LHCN-M2 (cell line): ENCODE measurements at places on chromosomes 13 and 19.
A peak's percentile ranks its signal among the peaks of the same experiment; 100 is the strongest.

DNA sequence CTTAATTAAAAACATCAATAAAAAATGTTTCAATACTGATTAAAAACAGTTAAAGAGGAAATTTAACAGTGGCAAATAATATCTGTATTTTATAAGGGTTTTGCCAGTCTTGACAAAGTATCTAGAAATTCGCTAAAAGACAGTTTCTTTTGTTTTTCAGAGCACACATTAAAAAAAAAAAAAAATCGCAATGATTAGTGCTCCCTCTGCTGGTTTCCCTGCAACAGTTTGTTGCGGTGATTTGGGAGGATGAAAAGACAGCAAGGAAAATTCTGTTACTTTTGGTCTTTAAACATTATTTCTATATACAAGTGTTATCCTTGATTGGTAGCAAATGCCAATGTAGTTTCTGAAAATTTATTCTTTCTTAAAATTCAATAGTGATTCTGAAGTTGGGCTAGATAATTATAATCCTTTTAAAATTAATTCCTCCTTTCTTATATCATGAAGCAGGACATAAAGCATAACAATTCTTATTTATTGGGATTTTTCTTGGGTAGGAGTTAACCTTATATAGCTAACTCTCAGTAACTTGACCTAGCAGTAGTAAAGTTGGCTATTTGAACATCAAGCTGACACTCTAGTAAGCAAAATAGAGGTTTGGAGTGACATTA, 23.1 kb upstream of the SPRY2 start:
- DNase-seq = peak; percentile 46

- no peak for DNase-seq
Observed at GRCh38 chr13:98195054-98195791, 18.2 kb upstream of the RNF113B start.

GRCh38 chr19:35751839-35752745, 3.7 kb downstream of the LIN37 start:
- no peak for DNase-seq

- DNase-seq = no peak
Observed at GRCh38 chr13:111269508-111269907, 50.9 kb upstream of the TEX29 start.

DNA sequence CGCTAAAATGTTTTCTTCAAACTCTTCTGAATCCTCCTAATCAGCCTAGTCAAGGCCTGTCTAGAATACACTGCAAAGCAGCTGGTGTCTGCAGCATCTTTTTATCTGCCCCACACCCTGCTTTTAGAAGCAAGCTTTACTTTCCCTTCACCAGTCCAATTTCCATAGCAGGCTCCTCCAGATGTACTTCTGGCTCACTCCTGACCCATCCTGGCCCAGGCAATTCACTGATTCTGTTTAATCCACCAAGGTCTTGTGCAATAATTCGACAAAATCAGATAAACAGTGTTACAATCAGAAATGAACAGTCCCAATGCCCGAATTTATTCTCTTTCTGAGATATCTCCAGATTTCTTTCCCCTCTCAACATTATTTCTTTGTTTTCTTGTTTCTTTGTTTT, 415.2 kb upstream of the SGCG start:
- DNase-seq = no peak

- DNase-seq = peak; percentile 56
Observed at GRCh38 chr19:49712397-49712859, 21.5 kb downstream of the CPT1C start.

- no peak for DNase-seq
Observed at GRCh38 chr13:94968757-94969086, 256.4 kb upstream of the SOX21 start.

DNA sequence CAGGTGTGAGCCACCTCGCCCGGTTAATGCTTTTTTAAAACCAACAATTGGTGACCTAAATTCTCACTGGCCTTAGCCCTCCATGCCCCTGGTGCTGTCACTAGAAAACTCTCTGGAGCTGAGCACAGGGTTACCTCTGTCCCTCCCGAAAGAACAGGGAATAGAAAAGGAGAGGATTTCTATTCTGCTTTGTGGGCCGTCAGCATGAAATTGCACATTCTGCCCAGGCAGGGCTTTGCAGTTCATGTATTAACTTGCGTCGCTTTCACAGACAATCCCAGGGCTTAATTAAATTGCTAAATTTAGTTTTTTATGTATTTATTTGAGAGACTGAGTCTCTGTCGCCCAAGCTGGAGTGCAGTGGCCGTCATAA, 583 bp upstream of the ZNF480 start:
- no peak for DNase-seq
